ENCODE measurements at places on chromosomes 7 and 10. TPM values are rescaled to one million over a fixed set of nuclear protein-coding genes. Genes with fewer than 3 reads are reported as not detected.

OR2A5 gene
- not detected for polyA plus RNA-seq

FAM200A gene
- 10.1 TPM for polyA plus RNA-seq

NPSR1 gene
- polyA plus RNA-seq: not detected

DGKB gene
- polyA plus RNA-seq: 0.71 TPM

NUTM2E gene
- not detected for polyA plus RNA-seq

CUL2 gene
- 35.1 TPM for polyA plus RNA-seq

HKDC1 gene
- polyA plus RNA-seq: 0.17 TPM

SLC25A40 gene
- polyA plus RNA-seq: 16.2 TPM

PNLIP gene
- polyA plus RNA-seq: 0.11 TPM

TLX1 gene
- not detected for polyA plus RNA-seq

SPDYE2 gene
- polyA plus RNA-seq: 4.2 TPM

HECW1 gene
- polyA plus RNA-seq: 0.11 TPM

KCND2 gene
- 1.6 TPM for polyA plus RNA-seq

NUTM2B gene
- polyA plus RNA-seq: 3.2 TPM

CDNF gene
- 4.0 TPM for polyA plus RNA-seq

AKR1B15 gene
- 0.67 TPM for polyA plus RNA-seq

EMX2 gene
- polyA plus RNA-seq: 14.2 TPM

Data from muscle of back (tissue), 13 donors.